ENCODE measurements at places on chromosomes 3 and 15. TPM values are rescaled to one million over a fixed set of nuclear protein-coding genes. Genes with fewer than 3 reads are reported as not detected.

The C3orf70 gene
- 0.10 TPM for polyA plus RNA-seq

The HCN4 gene
- polyA plus RNA-seq = not detected

The HRG gene
- polyA plus RNA-seq = not detected

The RASL12 gene
- not detected for polyA plus RNA-seq

The SLC27A2 gene
- 0.83 TPM for polyA plus RNA-seq

The SLITRK3 gene
- polyA plus RNA-seq = not detected

The GPR160 gene
- 40.9 TPM for polyA plus RNA-seq

The TRPM1 gene
- not detected for polyA plus RNA-seq

The ADCY5 gene
- polyA plus RNA-seq = not detected

The RBPMS2 gene
- polyA plus RNA-seq = 0.14 TPM

The RNF123 gene
- 19.7 TPM for polyA plus RNA-seq

The MAP6D1 gene
- not detected for polyA plus RNA-seq

The GREM1 gene
- polyA plus RNA-seq = not detected

The REC114 gene
- not detected for polyA plus RNA-seq

The BFSP2 gene
- 2.8 TPM for polyA plus RNA-seq

The ZNF774 gene
- polyA plus RNA-seq = 0.04 TPM

The SAMMSON gene
- not detected for polyA plus RNA-seq

The GRAMD2A gene
- polyA plus RNA-seq = not detected

The CHST2 gene
- 7.8 TPM for polyA plus RNA-seq

The ZNF80 gene
- not detected for polyA plus RNA-seq

The LARP6 gene
- polyA plus RNA-seq = not detected

The GRAMD1C gene
- polyA plus RNA-seq = 11.8 TPM

The CD96 gene
- 84.7 TPM for polyA plus RNA-seq

The SLC28A2 gene
- polyA plus RNA-seq = not detected

The MASP1 gene
- not detected for polyA plus RNA-seq

The CFAP100 gene
- not detected for polyA plus RNA-seq

The GRM2 gene
- polyA plus RNA-seq = not detected

The IL17RD gene
- not detected for polyA plus RNA-seq

The ARHGEF26 gene
- polyA plus RNA-seq = 0.11 TPM

The FMN1 gene
- not detected for polyA plus RNA-seq

The CFAP92 gene
- not detected for polyA plus RNA-seq

The ALPK3 gene
- polyA plus RNA-seq = not detected

The NAA50 gene
- polyA plus RNA-seq = 104 TPM

The LNP1 gene
- polyA plus RNA-seq = 0.88 TPM

The MAP3K13 gene
- polyA plus RNA-seq = 53.4 TPM

The P3H2 gene
- polyA plus RNA-seq = not detected

The LDHAL6B gene
- not detected for polyA plus RNA-seq

The ZNF860 gene
- polyA plus RNA-seq = 27.7 TPM

All from IgD-negative memory B cell (primary cell).